Foreskin keratinocyte (primary cell): ENCODE measurements at places on chromosomes 7 and 10.
A peak's percentile ranks its signal among the peaks of the same experiment; 100 is the strongest.

- peak; percentile 77 for DNase-seq
Observed at GRCh38 chr7:21364801-21365271, 63.0 kb upstream of the SP4 start.

DNA sequence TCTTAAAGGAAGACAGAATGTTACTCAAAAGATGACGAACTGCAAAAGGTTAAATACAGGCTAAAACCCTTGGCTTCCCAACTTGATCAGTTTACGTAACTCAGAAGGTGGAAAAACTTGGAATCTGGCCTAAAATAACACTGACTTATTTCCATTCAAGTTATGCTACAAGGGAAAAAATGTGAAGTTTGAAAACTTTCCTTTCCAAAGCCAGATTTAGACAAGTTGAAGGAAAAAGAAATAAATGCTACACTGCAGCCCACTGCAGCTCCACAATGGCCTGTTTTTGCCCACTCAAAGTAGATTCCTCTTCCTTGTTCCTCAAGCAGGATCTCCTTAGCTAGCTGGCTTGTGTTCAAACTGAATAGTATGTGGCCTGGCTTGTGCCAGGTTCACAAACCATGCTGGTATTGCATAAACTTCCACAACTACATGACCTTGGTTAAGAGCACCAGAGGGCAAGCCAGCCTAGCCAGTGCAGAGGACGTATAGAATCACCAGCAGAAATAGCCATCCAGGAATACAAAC lies 166.2 kb downstream of the CPEB3 start:
- DNase-seq = peak; percentile 38

DNA sequence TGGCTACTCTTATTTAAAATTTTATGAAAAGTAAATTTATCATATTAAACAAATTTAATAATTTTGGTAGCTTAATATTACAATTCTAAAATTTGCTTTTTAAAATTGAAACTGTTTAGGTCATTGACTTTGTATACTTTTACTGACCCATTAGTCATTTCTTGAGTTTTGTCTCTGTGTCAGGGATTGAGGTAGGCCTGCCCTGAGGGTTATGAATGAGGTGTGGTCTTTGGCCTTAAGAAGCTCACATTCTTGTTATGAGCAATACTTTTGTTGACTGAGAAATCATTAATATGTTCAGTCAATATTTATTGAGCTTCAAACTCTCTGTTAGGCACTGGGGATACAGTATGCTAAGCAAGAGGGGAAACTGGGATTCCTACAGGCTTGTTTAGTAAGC lies 47.0 kb upstream of the RPA3 start:
- no peak for DNase-seq

- peak; percentile 46 for DNase-seq
Observed at GRCh38 chr10:84375011-84375410, 46.6 kb downstream of the CCSER2 start.

- no peak for DNase-seq
Observed at GRCh38 chr10:33111488-33112051, 153.5 kb upstream of the ITGB1 start.

- DNase-seq = no peak
Observed at GRCh38 chr7:101555269-101555920, 73.7 kb downstream of the MYL10 start.

DNA sequence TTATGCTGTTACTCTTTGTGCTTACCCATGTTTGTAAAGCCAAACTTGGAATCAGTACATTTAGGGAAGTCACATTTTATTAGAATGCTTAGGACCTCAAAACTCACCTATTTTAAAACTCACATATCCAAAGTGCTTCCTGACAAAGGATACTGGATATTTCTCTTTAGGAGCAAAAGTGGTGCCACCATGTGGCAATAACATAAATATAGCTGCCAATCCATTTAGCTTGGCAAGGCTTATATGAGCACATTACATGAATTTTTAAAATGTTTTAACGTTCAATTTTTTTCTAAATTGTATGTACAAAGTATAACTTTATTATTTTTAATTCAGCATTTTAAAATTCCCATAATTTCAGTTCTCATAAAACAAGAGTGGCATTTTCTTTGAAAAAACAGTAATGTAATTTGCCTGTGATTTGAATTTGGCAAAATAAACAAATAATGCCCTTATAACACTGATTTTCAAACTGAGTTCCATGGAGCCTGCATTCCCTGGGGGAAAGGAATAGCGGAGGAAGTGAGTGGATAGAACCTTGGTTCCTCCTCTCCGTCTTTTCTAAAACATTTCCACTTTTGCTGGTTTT lies 75.4 kb downstream of the HDAC9 start:
- DNase-seq = no peak

DNA sequence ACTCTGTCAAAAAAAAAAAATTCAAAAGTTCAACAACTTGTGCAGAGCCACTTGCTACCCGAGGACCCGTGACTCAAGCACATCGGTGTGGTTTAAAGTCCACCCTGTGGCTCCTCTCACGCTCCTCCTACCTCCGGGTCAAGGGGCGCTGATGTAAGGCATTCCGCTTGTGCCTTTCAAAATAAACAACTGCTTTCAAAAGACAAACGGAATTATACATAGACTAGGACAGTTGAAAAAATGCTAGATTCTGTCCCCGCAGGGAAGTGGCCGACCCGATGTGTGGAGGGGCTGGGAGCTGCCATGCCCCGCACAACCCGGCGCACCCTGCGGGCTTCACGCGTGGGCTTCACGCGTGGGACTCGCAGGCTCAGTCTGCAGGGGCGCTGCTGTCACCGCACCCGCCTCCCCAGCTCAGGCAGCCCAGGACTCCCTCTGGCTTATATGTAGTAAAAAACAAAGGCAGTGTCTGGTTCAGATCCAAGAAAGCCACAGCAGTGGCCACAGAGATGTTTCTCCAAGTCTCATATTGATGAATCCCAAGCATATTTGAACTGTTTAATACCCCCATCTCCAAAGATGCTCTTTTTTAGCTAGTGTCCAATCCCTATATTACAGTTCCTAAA lies 239.7 kb upstream of the INHBA start:
- DNase-seq = no peak

DNA sequence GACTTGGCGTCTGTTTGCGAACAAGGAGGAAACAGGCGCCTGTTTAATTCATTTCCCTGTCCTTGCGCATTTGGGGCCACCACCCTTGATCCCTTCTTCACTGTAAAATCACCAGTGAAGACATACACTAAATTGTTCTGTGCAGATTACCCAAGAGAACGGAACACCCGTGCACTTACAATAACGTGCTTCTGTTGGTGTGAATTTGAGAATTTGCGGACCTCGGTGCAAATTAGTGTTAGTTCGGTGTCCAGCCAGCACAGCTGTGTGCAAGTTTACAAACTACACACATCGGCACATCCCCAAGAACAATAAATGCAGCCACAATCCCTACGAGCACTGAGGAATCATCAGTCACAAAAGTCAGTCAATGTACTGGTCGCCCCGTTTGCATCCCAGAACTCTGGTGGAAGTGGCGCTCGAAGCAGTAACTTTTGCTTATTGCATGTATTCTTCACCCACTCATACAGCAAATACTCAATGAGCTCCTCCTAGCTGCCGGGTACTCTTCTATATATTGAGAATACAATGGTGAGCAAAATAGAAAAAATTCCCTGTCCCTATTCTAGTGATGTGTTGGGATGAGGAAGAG lies 786 bp upstream of the CNOT4 start:
- no peak for DNase-seq

GRCh38 chr10:12811826-12812225 lies 189.7 kb downstream of the CCDC3 start:
- DNase-seq = no peak

- DNase-seq = peak; percentile 80
Observed at GRCh38 chr10:33506838-33507661, 172.6 kb upstream of the NRP1 start.

- DNase-seq = no peak
Observed at GRCh38 chr10:106312087-106312486, 852.4 kb downstream of the SORCS1 start.

DNA sequence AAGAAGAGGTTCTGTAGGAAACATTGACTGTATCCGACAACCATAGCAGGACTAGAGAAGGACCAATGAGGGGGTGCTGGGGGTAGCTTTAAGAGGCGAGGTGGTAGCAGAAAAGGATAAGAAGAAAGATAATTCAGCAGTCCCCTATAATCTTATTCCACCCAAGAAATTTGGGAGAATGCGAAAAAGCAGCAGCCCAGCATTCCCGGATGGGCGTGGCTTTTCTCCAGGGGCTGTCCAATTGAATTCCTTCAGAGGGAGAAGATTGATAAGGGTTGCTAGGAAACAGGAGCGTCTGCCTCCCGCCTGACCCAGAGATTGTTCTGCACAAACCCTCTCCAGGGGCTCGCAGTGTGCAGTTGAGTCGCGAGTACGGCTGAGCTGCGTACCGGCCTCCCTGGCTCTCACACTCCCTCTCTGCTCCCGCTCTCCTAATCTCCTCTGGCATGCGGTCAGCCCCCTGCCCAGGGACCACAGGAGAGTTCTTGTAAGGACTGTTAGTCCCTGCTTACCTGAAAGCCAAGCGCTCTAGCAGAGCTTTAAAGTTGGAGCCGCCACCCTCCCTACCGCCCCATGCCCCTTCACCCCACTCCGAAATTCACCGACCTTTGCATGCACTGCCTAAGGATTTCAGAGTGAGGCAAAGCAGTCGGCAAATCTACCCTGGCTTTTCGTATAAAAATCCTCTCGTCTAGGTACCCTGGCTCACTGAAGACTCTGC lies at the start of gene GRM3:
Gene GRM3, plus strand, starts transcription at position 349 of the 721 bp plus-strand sequence. CDS start 121,237 bp downstream, outside the sequence.
- no peak for DNase-seq
